ENCODE measurements at places on chromosomes 12 and 14.
A peak's percentile ranks its signal among the peaks of the same experiment; 100 is the strongest.

DNA sequence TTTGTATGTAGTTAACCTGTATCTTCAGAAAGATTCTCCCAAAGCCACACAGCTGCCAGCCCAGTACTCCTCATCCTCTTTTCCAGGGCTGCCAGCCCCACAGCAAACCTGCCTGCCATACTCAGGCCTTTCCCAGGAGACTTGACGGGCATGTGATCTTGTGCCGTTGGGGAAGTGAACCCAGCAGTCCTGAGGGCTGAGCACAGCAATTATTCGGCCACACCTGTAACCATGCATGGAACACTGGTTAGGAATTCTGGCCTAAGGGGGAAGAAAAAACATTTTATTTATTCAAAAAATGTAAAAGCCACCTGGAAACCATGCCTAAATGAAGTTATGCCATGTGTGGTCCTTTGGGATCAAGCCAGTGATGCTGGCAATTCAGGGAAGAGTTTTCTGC, 145.3 kb downstream of the GRIN2B start:
- peaks cover 3% of the 10 kb centered on the region for H3K27me3 ChIP-seq
- H3K4me1 ChIP-seq: no peaks in the 10 kb centered on the region
- DNase-seq: no peak
- no peak overlapping the region for H3K27ac ChIP-seq
- no peaks in the 10 kb centered on the region for H3K36me3 ChIP-seq

DNA sequence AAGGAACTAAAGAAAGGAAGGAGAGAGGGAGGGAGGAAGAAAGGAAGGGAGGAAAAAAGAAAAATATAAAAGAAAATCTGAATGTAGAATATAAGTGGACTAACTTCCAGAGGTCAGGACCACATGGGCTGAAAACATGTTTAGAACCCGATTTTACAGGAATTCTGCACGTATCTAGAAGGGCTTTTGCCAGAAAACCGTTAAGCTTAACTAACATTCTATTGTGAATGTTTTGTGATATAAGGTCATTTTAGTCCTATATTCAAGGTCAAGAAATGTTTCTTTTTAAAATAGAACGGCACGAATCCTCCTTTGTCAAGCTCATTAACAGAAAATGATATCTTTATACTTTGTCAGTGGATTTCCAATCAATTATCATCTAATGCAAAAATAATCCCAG, 13.1 kb downstream of the PTCSC3 start:
- H3K4me3 ChIP-seq: no peak overlapping the region
- H3K36me3 ChIP-seq: no peaks in the 10 kb centered on the region
- H3K4me1 ChIP-seq: no peaks in the 10 kb centered on the region
- no peak for DNase-seq
- H3K27ac ChIP-seq: no peak overlapping the region

DNA sequence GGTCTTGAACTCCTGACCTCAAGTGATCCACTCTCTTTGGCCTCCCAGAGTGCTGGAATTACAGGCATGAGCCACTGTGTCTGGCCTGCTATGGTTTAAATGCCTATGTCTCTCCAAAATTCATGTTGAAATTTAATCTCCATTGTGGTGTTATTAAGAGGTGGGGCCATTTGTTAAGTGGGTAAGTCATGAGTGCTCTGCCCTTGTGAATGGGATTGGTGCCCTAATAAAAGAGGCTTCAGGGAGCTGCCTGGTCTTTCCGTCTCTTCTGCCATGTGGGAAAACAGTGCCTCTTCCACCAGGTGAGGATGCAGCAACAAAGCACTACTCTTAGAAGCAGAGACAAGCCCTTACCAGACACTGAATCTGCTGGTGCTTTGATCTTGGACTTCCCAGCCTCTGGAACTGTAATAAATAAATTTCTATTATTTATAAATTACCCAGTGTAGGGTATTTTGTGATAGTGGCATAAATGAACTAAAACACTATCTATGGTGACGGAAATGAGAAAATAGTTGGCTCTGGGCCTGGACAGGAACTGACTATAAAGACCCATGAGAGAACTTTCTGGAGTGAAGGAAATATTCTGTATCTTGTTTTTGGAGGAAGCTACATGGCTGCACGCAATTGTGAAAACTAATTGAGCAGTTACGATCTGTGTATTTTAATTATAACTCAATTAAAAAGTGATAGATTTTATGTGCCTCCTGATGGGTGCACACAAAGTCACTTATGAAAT, 12.1 kb upstream of the ATP23 start:
- H3K4me3 ChIP-seq: no peak overlapping the region
- H3K27me3 ChIP-seq: no peaks in the 10 kb centered on the region
- H3K27ac ChIP-seq: no peak overlapping the region
- H3K4me1 ChIP-seq: peaks cover 9% of the 10 kb centered on the region
- H3K36me3 ChIP-seq: peaks cover 3% of the 10 kb centered on the region

- no peaks in the 10 kb centered on the region for H3K4me1 ChIP-seq
- no peak overlapping the region for H3K4me3 ChIP-seq
- DNase-seq: no peak
- no peaks in the 10 kb centered on the region for H3K27me3 ChIP-seq
- no peaks in the 10 kb centered on the region for H3K36me3 ChIP-seq
Observed at GRCh38 chr14:49051328-49052060, 534.7 kb downstream of the RPS29 start.

GRCh38 chr14:92903359-92903758, 19.6 kb upstream of the CHGA start:
- no peak overlapping the region for H3K27ac ChIP-seq
- H3K4me1 ChIP-seq: no peaks in the 10 kb centered on the region
- no peaks in the 10 kb centered on the region for H3K27me3 ChIP-seq
- no peak overlapping the region for H3K4me3 ChIP-seq
- no peaks in the 10 kb centered on the region for H3K36me3 ChIP-seq

GRCh38 chr12:67572492-67572891, 76.1 kb upstream of the DYRK2 start:
- no peak overlapping the region for H3K27ac ChIP-seq
- H3K4me3 ChIP-seq: no peak overlapping the region
- H3K27me3 ChIP-seq: no peaks in the 10 kb centered on the region
- DNase-seq: no peak
- no peaks in the 10 kb centered on the region for H3K36me3 ChIP-seq

DNA sequence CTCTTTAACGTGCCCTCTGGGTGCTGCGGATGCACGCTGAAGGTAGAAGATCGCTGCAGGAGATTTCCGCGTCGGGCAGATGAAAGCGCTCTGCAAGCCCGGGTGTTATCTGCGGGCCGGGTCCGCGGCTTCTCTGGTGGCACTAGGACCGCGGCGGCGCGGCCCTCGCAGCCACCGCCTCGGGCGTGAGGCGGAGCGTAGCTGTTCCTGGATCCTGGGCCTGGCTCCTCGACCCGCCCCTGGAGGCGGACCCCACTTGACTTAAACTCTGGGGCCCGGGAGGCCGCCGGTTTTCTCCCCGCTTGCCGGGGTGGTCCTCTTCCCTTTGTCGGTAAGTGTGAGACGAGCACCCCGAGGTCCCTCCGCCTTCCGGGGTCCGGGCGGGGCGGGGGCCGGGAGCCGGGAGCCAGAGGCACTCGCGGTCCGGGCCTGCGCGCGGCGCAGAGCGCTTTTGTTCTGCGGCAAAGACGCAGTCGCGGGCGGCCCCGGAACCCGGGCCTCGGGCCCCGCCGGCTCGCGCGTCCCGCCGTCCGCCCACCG, at the start of gene RESF1:
RESF1 (plus strand) TSS at position 255 of the 540 bp plus-strand sequence. CDS start 21,541 bp downstream, outside the sequence.
- peaks cover 22% of the 10 kb centered on the region for H3K36me3 ChIP-seq
- peaks cover 27% of the 10 kb centered on the region for H3K4me1 ChIP-seq
- peak; percentile 92 for DNase-seq

DNA sequence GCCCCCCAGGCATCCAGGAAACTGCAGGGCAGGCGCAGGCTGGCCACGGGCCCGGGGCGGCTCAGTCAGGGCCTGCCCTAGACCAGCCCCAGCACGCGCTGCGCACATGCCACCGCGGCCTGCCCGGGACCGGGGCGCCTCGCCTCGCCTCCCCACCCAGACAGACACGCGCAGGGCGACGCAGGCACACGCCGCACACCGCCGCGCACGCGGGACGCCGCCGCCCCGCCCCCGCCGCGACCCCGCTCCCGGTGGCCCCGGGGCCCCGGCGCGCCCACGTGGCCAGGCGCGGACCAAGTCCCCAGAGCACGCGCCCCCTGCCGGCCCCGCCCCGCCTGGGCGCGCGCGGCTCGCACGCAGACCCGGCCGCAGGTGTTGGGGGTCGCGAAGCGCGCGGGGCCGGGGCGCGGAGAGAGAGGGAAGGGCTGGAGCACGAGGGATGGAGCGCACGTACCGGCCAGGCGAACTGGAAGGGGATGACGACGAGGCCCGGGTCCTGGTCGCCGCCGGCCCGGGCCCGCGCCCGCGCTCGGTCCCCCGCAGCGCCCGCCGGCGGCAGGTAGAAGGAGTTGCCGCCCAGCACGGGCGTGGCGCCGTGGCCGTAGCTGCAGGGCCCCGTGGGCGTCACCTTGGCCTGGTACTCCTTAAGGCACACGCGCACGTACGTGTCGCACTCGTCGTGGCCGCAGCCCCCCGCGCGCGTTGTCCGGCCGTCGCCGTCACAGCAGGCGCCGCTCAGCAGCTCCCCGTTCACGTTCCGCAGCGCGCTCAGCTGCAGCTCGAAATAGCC, 1.1 kb downstream of the JAG2 start:
- no peaks in the 10 kb centered on the region for H3K27me3 ChIP-seq
- H3K4me3 ChIP-seq: peak overlapping the region; percentile 30
- no peak overlapping the region for H3K27ac ChIP-seq
- peak; percentile 48 for DNase-seq

DNA sequence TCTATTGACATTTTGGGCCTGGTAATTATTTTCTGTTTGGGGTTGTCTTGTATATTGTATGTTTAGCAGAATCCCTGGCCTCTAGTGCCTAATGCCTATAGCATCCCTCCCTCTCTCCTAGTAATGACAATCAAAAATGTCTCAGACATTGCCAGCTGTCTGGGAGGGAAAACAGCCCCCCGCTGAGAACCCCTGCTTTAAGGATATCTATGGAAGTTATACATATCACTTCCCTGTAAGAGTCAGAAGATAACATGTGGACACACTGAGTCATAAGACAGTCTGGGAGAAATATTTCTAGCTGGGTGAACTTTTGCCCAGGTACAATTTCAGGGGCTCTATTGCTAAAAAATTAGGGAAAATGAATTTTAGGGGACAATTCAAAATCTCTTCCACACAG, 255.0 kb downstream of the PAWR start:
- no peak overlapping the region for H3K4me3 ChIP-seq
- H3K27me3 ChIP-seq: no peaks in the 10 kb centered on the region
- no peak for DNase-seq
- no peak overlapping the region for H3K27ac ChIP-seq

DNA sequence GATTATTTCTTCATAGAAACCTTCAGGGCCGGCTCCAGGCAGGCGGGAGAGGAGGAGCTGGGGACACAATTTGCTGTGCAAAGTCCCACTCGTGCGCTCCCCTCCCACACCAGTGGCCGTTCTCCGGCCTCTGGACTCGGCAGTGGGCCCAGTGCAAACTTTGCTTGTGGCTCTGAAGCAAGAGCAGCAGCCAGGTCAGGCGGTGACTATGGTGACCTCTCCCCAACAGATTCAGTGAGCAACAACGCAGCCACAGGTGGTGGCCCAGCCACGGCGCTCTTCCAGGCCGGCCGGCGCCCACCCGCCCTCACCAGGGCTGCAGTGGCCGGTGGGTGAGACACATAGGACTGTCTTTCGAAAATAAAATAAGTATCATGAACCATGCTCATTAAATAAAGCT, 29.5 kb downstream of the VPS37B start:
- peaks cover 8% of the 10 kb centered on the region for H3K4me1 ChIP-seq
- DNase-seq: no peak
- no peak overlapping the region for H3K4me3 ChIP-seq
- H3K27me3 ChIP-seq: no peaks in the 10 kb centered on the region

- no peaks in the 10 kb centered on the region for H3K4me1 ChIP-seq
- no peak overlapping the region for H3K4me3 ChIP-seq
- no peaks in the 10 kb centered on the region for H3K36me3 ChIP-seq
- no peak for DNase-seq
Observed at GRCh38 chr12:129162805-129163204, 309.5 kb downstream of the GLT1D1 start.

DNA sequence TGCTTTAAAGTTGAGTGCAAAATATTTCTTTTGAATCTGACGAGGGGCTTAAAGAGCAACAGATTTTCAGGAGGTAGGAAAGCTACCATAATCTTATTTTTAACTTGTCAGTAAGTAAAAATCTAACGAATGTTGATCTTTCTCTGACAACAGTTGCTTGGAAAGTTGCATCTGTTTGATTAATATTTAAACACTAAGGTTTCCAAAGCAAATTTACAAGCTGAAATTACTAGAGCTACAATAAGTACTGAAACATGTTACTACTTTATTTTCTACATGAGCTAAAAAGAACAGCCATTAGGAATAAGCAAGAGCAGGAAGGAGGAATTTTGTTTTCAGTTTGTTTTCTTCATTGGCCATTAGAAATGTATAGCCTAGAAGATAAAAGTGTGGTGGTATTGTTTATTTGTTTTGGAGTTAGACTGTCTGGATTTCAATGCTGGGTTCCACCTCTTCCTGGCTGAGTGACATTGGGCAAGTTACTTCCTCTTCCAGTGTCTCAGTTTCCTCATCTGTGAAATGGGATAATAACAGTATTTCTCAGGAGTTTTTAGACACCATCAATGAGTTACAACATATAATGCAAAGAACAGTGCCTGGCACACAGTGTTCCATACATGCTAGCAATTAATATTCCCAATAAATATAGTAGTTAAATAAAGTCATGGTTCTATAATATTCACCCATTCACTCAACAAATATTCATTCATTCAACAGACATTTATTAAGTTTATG, 87.9 kb upstream of the FLRT2 start:
- DNase-seq: no peak
- H3K27ac ChIP-seq: no peak overlapping the region

DNA sequence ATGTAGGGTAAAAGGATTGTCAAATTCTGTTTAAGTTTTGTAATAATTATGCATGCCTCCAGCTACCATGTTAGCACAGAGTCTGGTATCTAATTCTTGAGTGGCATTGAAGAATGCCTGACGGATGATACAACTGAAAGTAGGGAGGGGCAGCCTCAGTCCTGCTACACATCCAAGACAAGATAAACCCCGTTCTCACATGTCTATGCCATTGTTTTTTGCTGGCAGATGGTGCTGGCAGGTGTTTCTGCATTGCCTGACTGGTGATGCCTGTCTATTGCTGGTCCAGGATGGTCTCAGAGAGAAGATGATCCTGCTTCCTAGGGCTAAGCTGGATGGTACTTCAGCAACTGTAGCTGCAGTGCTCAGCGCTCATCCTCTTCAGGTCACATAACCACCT, 245.8 kb upstream of the NAV3 start:
- H3K4me1 ChIP-seq: no peaks in the 10 kb centered on the region
- peaks cover 3% of the 10 kb centered on the region for H3K27me3 ChIP-seq
- no peaks in the 10 kb centered on the region for H3K36me3 ChIP-seq
- H3K4me3 ChIP-seq: no peak overlapping the region

DNA sequence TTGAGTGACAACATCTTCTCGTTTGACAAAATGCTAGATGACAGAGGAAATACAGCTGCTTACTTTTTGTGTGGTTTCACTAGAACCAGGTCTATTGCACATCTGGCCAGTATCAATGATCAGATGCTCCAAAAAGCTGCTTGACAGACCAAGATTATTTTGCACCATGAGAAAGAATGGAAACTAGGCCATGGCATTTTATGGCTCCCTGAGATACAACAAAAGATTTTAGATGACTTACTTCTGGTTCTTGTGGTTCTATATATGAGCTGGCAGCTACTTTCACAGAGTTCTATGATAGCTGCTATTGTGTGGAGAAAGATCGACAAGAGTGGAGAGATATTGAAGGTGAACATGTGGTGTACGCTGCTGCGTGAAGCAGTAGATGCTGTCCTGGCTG, 25.9 kb upstream of the PPFIBP1 start:
- H3K4me3 ChIP-seq: no peak overlapping the region
- no peaks in the 10 kb centered on the region for H3K36me3 ChIP-seq
- no peaks in the 10 kb centered on the region for H3K4me1 ChIP-seq
- no peak for DNase-seq
- no peak overlapping the region for H3K27ac ChIP-seq

GRCh38 chr14:69040353-69040752, 61.3 kb upstream of the ACTN1 start:
- no peak overlapping the region for H3K27ac ChIP-seq
- no peak for DNase-seq
- no peaks in the 10 kb centered on the region for H3K27me3 ChIP-seq
- peaks cover 3% of the 10 kb centered on the region for H3K4me1 ChIP-seq
